Upper lobe of left lung (tissue), 6 donors: ENCODE measurements at places on chromosomes 2 and 18. TPM values are rescaled to one million over a fixed set of nuclear protein-coding genes. Genes with fewer than 3 reads are reported as not detected.

DNA sequence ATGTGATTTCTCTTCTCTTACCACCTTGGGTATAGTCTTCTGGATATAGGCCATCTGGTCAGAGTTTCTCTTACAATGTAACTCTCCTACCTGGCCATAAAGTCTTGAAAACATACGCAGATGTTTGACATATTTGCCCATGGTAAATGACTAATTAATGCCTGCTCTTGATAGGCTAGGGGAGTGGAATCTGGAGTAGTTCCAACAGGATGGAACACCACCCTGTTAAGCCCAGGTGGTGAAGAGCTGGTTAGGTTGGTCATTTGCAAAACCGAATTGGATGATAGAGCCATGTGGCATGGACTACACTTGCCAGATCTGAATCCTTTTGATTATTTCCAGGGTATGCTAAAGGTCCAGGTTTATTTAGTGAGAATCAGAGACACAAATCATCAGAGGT, 36.5 kb downstream of the HADHB start:
- no peak for DNase-seq

The TMEFF2 gene
- total RNA-seq, result not detected

- peak; percentile 60 for DNase-seq
These were observed 41.0 kb downstream of the PTGR3 start for GRCh38 chr18:75167759-75168618.

The CDKL4 gene
- total RNA-seq, result not detected

- DNase-seq, result no peak
These were observed 83.1 kb downstream of the FBXO15 start for GRCh38 chr18:74064510-74064909.

- DNase-seq, result no peak
These were observed 14.4 kb downstream of the MGAT5 start for GRCh38 chr2:134268265-134268664.

The SERPINB7 gene
- total RNA-seq, result not detected

DNA sequence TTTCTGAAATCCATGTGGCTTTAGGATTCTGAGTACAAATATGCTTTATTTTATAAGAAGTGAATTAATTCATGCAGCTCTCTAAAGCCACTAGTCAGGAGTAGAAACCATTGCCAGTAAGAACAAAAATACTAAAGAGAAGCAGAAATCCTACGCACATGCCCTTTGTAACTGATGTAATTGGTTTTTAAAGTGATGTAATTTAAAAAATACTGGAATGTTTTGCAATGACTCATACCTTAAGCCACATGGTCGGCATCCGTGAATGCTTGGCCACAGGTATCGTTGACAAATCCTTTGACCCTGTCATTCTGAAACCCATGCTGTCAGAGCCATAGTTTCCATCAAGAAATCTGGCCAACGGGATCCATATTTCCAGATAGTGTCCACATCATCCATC, 213.3 kb downstream of the ACKR3 start:
- no peak for DNase-seq

The RRM2 gene
- 4.4 TPM for total RNA-seq

The MARCHF4 gene
- 0.06 TPM for total RNA-seq

The CLASP1 gene
- total RNA-seq, result 38.3 TPM

DNA sequence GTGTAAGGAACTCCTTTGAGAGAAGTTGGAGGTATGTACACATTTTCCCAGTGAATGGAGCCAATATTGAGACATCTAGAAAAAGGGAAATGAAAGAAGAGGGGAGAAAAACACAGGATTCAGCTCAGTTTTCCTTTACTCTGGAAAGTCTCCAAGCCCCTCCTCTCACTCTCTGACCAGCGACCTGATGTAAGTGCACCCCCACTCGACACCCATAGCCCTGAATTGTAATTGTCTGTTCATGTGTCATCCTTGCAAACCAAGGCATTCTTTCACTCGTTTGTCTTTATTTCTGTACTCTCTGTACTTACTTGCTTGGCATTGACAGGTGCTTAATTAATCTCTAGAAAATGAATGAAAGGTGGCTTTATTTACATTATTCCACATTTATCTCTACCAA, 55.7 kb upstream of the CTAGE1 start:
- no peak for DNase-seq

DNA sequence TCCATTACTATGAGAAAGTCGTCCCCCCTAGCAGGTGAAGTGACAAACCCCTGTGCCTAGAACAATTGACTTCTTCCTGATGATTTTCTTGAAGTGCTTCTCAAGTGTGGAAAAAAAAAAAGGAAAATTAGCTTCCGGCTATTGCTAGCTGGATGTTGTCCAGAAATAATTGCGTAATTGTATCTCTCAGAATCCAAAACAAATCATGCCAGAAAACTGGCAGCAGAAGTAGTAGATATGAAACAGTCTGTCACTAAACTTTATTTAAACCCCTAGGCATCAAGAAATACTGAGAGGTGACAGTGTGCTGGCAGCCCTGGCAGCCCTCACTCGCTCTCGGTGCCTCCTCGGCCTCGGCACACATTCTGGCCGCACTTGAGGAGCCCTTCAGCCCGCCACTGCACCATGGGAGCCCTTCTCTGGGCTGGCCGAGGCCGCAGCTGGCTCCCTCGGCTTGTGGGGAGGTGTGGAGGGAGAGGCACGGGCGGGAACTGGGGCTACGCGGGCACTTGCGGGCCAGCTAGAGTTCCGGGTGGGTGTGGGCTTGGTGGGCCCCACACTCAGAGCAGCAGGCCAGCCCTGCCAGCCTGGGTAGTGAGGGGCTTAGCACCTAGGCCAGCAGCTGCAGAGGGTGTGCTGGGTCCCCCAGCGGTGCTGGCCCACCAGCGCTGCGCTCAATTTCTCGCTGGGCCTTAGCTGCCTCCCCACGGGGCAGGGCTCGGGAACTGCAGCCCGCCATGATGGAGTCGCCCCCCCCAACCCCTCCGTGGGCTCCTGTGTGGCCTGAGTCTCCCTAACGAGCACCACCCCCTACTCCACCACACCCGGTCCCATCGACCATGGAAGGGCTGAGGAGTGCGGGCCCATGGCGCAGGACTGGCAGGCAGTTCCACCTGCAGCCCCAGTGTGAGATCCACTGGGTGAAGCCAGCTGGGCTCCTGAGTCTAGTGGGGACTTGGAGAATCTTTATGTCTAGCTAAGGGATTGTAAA, 80.5 kb upstream of the ABCA12 start:
- peak; percentile 26 for DNase-seq

The ABHD1 gene
- 0.11 TPM for total RNA-seq

DNA sequence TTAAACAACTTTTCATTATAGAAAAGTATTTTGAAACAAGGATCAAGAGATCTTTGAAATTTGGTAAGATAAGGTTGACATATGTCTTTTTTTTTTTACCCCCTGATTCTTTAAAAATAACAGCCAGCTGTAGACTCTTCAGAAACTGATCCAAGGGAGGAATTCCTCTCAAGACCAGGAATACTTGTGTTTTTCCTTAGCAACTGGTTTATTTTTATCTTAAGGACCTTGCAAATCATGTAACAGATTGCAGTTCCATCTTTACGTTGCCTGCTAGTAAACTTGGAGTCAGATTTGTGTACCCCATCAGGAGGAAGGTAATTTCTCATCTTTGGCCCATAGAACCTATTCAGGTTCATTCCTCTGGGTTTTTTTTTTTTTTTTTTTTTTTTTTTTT, 71.6 kb downstream of the BOLA3 start:
- DNase-seq, result no peak

The CRYBA2 gene
- not detected for total RNA-seq

- no peak for DNase-seq
These were observed 292.8 kb upstream of the LRP1B start for GRCh38 chr2:142423603-142424002.
